Posterior vena cava (tissue), 2 donors: ENCODE measurements at places on chromosomes 5 and 9. TPM values are rescaled to one million over a fixed set of nuclear protein-coding genes. Genes with fewer than 3 reads are reported as not detected.
A peak's percentile ranks its signal among the peaks of the same experiment; 100 is the strongest.

DNA sequence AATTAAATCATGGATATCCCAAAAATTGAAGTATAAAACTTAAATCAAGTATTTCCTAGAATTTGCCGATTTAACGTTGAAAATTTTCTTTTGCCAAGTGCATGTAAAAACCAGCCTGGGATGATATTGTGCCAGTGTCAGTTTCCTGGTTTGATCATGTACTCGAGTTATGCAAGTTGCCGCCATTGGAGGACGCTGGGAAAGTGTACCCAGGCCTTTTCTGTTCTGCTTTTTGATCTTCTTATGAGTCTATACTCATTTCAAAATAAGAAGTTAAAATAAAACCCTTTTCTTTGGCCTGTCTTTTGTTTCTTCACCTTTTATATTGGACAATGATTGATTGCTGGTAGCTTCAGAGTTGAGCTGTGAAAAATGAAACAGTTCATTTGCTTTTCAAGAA lies 93.1 kb upstream of the NFIL3 start:
- no peak for DNase-seq

GRCh38 chr9:109430231-109430630 lies 67.9 kb downstream of the PTPN3 start:
- DNase-seq, result no peak

DNA sequence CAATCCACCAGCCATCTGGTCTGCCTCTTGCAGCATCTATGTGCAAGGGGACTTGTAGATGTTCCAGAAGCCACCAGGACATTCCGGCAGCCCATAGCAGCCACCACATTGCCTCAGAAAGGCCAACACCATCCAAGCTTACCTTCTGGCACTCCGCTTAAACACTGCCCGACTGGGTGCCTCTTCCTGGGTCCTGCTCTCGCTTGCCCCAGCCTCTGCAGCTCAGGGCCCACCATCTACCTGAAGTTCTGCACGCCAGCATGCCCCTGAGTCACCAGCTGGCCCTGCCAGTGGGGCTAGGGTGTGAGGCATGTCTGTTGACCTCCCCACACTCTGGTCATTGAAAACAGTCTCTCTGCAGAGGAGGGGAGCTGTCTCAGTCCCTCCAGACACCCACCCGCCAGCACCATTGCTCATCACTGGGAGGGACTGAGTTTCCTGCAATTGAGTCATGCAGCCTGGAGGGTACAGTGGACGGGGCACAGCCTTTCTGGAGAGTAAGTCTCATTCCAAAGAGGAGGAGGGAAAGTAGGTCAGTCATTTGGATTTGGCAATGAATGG lies 16.9 kb upstream of the COL5A1 start:
- DNase-seq, result peak; percentile 91

DNA sequence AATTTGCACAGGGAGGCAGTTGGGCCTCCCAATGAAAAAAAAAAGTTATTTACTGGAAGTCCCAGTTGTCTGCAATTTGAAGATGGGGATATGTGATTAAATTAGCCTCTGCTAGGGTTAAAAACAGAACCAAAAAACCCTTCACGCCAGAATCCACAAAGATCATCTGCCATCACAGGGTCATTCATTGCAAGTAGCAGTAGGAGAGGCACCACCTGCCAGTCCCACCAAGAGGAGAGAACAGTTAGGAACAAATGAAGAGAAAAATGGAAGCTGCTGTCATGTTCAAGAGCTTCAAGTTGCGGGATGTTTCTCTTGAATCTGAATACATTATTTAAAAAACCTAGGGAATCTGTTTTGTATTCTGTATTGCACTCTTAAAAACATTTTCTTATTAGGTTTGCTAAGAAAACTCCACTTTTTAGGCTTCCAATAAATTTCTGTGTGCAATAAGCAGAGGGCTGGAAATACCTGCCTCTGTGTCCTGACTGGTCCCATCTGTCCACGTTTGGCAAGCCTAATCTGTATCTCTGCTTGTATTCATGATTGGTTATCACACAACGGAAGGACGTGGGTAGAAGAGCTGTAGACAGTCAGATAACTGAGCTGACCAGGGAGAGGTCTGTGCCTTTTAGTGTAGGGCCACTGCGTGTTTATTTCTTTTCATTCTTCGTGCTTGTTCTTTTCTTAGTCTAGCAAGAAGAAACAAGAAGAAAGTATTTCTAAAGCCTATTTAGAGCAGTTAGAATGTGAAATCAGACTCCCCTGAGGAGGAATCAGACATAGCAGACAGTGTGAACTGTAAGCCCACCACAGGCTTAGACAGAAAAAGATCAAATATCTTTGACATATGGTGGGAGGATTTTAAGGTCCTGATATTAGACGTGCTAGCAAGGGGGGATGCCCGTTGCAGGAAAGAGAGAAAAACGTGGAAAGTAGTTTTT lies 630.6 kb upstream of the SEMA6A start:
- no peak for DNase-seq

- DNase-seq, result no peak
Measured at GRCh38 chr5:164721116-164721515, 1215.7 kb downstream of the MAT2B start.

GRCh38 chr5:73706963-73707362 lies 81.0 kb downstream of the ARHGEF28 start:
- DNase-seq, result no peak

DNA sequence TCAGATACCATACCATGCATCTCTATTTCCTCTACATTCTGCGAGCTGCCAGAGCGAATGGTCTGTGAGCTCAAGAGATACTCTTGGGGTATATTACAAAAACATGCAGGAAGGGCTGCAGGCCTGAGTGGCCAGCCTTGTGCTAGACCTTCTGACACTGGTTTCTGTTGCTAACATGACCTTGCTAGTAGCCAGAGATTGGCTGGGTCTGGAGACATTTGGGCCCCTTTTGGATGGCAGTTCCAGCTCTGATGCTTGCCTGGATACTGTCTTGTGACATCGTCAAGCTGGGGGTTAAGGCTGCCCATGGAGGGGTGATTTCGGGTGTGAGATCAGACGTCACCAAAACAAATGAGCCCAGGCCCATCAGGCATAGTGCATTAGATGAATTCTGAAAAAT lies 56.1 kb upstream of the FSTL4 start:
- no peak for DNase-seq

DNA sequence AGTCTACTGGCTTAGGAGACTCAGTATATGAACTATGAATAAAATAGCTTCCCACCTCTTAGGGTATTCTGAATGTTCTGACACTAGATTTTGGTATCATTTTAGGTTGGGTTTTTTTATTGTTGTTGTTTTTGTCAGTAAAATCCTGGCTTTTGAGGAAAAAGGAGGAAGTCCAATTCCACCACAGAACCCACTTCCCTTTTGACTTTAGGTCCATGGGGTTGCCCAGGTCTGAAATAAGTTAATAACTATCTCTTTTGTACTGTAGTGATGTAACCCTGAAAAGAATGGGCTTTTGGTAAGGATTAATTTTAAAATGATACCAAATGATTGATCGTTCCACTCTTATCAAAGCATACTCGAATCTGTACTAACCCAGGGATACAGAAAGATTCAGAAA lies 29.1 kb upstream of the IL12B start:
- no peak for DNase-seq

- DNase-seq, result no peak
Measured at GRCh38 chr5:9428272-9428671, 117.6 kb downstream of the SEMA5A start.

DNA sequence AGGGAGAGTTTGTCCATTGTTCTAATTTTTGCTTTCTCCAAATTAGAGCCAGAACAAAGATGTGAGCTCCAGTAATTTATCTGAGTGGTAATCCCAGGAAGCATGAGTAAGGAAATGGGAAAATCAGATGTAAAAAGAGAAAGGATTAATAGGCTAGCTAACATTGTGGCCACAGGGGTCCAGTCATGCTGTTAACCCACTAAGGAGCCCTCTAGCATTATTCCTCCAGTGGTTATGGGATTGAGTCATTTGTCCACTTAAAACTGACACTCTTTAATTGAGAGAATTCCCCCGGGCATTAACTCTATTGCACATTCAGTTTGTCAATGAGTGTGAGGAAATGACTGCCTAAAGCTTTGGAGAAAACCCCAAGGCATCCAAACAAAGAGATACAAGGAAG lies 700.3 kb upstream of the TYRP1 start:
- no peak for DNase-seq

F12 gene
- 0.93 TPM for total RNA-seq

IRX4 gene
- not detected for total RNA-seq

GRCh38 chr5:16957304-16958196 lies 21.5 kb upstream of the MYO10 start:
- no peak for DNase-seq

ANKDD1B gene
- not detected for total RNA-seq

UNC5A gene
- total RNA-seq, result 1.0 TPM

DNA sequence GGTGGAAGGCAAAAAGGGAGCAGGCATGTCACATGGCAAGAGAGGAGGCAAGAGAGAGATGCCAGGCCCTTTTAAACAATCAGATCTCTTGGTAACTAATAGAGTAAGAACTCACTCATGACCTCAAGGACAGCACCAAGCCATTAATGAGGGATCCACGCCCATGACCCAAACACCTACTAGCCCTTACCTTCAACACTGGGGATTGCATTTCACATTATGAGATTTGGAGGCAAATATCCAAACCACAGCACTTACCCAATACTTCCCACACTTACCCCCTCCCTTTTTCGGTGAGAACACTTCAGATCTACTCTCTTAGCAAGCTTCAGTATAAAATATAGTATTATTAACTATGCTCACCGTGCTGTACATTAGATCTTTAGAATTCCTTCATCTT lies 41.9 kb downstream of the ZNF354A start:
- DNase-seq, result no peak

- DNase-seq, result no peak
Measured at GRCh38 chr5:153970496-153970895, 68.2 kb downstream of the FAM114A2 start.

GRCh38 chr5:123134653-123135181 lies 45.7 kb downstream of the PRDM6 start:
- no peak for DNase-seq

DNA sequence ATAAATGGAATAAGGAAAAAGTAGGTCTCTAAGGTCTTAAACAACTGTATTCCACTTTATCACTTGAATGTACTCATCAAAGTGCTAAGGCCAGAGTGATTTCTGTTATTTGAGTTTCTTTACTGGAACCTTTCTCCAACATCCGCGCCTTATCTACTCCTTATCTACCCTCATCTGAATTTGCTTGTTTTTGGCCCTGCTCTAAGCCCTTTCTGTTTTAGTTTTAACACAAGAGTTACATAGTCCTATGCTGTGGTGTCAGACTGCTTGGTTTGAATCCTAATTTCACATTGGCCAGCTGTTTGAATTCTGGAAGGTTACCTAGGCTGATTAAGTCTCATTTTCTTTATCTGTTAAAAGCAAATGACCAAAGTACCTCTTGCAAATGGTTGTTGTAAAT lies 128.3 kb downstream of the PCSK5 start:
- no peak for DNase-seq

GRCh38 chr5:94928891-94929290 lies 310.4 kb downstream of the SLF1 start:
- no peak for DNase-seq

TEX53 gene
- total RNA-seq, result not detected

- DNase-seq, result no peak
Measured at GRCh38 chr9:90925581-90926257, 124.1 kb downstream of the SYK start.

DNA sequence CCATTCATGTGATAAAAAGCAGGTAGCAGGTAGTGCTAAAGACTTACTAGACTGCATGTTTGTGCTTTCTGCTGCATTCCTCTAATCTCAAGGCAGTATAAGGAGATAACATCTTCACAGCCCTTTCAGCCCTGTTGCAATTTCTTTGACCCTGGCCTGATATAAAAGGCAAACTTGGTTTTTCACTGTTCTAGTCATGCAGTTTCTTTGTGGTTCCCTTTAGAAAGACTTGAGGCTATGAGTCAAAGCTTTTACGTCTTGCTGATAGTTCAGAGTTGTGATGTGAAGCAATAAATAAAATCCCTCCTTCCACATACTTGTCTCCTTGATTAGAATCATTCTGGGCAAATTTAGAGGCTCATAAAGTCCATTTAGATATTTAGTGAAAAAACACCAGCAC lies 88.6 kb upstream of the CDKN2B start:
- DNase-seq, result no peak

- no peak for DNase-seq
Measured at GRCh38 chr5:72041654-72042053, 65.6 kb upstream of the MAP1B start.

DNA sequence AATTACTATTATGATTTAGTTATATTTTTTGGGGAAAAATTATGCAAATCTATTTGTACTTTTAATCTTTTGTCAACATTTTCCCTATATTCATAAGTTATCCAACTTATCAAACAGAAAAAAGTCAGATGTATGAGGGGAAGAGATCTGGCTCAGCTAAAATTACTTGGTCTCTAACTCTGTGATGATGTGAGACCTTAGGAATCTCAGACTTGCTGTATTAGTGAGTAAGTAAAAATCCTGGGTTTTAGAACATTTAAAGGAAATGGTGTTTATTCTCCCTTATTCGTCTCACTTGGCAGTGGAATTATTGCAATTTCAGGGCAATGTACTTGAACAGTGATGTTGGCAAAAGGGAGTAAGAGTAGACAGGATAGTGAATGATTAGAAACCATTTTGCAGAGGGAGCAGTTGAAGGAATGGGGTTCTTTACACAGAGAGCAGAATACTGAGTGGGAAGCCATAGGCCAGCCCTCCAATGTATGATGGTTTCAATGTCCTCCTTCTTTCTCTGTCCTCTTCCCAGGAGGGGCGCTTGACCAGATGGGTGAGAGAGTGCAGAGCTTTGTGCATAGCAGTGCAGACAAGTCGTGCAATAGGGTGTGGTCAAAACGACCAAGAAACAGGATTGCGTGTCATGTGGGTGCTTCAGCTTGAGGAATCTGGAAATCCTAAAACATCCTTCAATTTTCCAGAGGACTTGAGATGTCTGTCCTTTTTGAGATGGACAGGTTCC lies 91.7 kb downstream of the TENT4A start:
- DNase-seq, result no peak

CDKN2B-AS1 gene
- 1.00 TPM for total RNA-seq

DNA sequence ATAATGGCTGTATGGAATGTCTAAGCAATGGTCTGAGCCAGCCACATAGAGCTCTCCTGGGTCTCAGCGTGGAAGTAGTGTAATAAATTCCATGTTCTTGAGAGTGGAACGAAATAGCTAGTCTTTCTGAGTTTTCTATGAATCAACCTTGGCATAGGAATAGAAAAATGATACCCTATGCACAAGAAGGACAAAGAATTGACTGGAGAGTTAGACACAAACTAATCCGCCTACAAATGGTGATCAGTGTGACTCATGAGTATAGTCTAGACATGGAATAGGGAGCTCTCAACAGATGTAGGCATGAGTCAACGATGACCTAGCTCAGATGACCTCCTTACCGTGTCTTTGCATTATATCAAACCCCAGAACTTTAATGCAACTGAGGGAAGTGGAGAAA lies 256.8 kb upstream of the GRIN3A start:
- no peak for DNase-seq

DNA sequence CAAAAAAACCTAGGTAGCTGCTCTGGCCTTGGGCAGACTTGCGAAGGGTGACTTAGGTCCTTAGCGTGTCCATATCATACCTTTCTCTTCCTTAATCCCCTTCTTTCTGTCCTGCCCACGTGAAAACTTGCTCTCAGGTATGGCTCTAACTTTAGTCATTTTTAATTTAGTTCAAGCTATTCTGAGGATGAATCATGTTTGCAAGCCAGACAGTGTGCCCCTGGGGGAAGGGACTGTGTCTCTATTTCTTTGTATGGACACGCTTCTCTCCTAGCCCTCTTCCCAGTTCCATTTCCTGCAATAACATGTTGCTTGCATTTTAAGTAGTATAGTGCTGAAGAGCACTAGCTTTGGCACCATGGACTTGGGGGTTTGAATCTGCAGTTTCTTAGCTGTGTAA lies 120.6 kb downstream of the PTTG1 start:
- DNase-seq, result no peak

CER1 gene
- total RNA-seq, result not detected
